Mammary epithelial cell (primary cell): ENCODE measurements at places on chromosomes 6 and 20. TPM values are rescaled to one million over a fixed set of nuclear protein-coding genes. Genes with fewer than 3 reads are reported as not detected.
A peak's percentile ranks its signal among the peaks of the same experiment; 100 is the strongest.

Gene GABBR1
- polyA plus RNA-seq: 13.5 TPM

Gene HTR1E
- polyA plus RNA-seq: not detected

Gene HLA-DOB
- polyA plus RNA-seq: 13.3 TPM

Gene ADGRB3
- polyA plus RNA-seq: not detected

- peak; percentile 60 for DNase-seq
Measured at GRCh38 chr6:47631269-47631772, 67.1 kb upstream of the ADGRF4 start.

- no peak for DNase-seq
Measured at GRCh38 chr6:119676961-119677360, 327.4 kb upstream of the MAN1A1 start.

DNA sequence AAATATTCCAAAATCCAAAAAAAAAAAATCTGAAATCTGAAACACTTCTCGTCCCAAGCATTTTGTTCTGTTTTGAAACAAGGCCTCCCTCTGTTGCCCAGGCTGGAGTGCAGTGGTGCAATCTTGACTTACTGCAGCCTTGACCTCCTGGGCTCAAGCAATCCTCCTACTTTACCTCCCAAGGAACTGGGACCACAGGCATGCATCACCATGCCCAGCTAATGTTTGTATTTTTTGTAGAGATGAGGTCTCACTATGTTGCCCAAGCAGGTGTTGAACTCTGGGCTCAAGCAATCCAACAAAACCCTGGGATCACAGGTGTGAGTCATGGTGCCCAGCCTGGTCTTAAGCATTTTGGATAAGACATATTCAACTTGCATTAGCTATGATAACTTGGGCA, 13.6 kb downstream of the SESN1 start:
- DNase-seq: no peak

DNA sequence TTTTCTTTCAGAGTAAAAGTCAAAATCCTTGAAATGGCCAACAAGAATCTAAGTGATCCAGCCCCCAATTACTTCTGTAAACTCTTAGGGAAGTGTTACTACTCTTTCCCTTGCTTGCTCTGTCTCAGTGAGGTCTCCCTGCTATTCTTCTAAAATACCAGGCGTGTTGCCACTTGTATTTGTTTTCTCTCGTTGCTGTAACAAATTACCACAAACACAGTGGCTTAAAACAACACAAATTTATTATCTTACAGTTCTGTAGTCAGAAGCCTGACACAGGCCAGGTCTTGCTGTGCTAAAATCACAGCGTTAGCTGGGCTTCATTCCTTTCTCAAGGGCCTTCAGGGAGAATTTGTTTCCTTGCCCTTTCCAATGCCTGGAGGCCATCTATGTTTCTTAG, 59.9 kb downstream of the HECA start:
- DNase-seq: peak; percentile 83

DNA sequence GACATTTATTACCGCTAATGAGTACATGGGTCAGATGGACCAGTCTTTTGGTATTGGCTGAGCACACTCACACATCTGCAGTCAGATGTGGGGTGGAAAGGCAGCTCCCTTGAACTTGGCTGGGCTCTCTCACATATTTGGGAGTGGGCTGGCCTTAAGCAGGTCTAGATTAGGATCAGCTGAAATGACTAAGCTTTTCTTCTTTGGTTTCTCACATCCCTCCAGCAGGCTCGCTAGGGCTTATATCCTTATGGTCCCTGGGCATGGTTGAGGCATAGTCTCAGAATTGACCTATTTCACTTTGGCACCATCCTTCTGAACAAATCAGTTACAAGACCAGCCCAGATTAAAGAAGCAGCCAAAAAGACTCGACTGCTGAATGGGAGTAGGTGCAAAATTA, 14.4 kb upstream of the PLCB1 start:
- DNase-seq: no peak

DNA sequence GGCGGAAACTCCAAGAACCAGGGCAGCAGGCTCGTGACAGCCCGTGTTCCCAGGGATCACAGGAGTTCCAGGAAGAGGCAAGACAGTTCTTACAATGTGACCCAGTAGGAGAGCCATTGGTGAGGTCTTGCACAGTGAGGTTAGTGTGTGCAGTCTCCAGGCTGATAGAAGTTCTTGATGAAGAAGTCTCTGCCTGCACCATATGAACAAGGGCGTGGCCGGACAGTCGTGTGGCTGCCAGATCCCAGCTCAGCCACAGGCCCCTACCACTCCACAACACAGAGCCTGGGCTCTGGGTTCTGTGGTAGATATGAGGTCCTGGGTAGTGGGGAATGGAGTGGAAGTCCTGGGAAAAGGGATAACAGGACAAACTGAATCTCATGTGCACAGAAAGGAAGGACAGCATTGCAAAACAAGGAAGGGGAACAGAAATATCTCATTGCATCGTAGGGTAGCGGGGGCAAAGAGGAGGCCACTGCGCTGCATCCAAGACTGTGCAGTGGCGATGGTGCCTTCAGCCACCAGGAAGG, 65.2 kb downstream of the STX11 start:
- peak; percentile 17 for DNase-seq

GRCh38 chr6:24391756-24392405, 10.9 kb upstream of the MRS2 start:
- no peak for DNase-seq

Gene CBLN4
- not detected for polyA plus RNA-seq

Gene BPI
- polyA plus RNA-seq: not detected

Gene AIF1
- polyA plus RNA-seq: not detected

- no peak for DNase-seq
Measured at GRCh38 chr6:37285861-37286311, 27.9 kb upstream of the TMEM217 start.

GRCh38 chr6:135935941-135936601, 84.6 kb downstream of the PDE7B start:
- DNase-seq: peak; percentile 42

- peak; percentile 67 for DNase-seq
Measured at GRCh38 chr20:39874049-39874893, 814.8 kb downstream of the MAFB start.
